ENCODE measurements at places on chromosomes 5 and 9.

- DNase-seq: no peak
Measured at GRCh38 chr9:123353041-123353440, 3.0 kb upstream of the CRB2 start.

- peak; percentile 56 for DNase-seq
Measured at GRCh38 chr5:38543886-38544285, 12.6 kb downstream of the LIFR start.

DNA sequence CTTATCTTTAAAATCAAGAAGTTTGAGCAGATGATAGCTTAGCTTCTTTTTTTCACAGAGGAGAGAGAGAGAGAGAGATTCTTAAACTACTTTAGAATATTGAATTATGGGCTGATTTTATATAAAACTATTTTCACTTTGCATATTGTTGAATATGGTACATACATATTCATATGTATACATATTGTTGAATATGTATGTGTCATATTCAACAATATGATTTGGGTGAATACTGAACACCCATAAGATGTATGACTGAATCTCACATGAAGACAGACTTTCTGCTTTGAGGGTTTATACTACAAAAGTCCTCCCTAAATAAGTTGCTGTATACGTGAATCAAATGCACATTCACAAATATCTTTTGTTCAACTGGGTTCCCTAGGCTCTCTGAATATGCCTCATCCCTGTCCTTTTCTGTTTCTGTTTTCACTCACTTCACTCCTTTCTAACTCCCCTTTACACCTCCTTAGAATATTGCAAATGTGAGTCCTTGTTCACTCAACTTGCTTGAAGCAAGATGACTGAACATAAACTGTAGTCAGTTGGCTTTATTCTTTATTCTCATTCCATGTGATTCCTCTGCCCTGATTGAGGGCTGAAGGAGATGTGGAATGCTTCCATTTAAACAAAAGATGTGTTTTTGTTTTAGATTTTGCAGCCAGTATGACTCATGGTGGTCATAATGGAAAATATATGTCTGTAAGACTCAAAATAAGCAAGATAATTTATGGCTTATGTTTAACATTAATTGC, 225.4 kb upstream of the DAB2 start:
- no peak for DNase-seq

GRCh38 chr9:89225991-89226471, 47.4 kb upstream of the SHC3 start:
- DNase-seq: no peak

- no peak for DNase-seq
Measured at GRCh38 chr5:138721979-138722378, 31.2 kb upstream of the CTNNA1 start.

- DNase-seq: no peak
Measured at GRCh38 chr9:124973807-124974206, 32.9 kb upstream of the GOLGA1 start.

- DNase-seq: no peak
Measured at GRCh38 chr5:68729678-68730077, 364.1 kb upstream of the SLC30A5 start.

DNA sequence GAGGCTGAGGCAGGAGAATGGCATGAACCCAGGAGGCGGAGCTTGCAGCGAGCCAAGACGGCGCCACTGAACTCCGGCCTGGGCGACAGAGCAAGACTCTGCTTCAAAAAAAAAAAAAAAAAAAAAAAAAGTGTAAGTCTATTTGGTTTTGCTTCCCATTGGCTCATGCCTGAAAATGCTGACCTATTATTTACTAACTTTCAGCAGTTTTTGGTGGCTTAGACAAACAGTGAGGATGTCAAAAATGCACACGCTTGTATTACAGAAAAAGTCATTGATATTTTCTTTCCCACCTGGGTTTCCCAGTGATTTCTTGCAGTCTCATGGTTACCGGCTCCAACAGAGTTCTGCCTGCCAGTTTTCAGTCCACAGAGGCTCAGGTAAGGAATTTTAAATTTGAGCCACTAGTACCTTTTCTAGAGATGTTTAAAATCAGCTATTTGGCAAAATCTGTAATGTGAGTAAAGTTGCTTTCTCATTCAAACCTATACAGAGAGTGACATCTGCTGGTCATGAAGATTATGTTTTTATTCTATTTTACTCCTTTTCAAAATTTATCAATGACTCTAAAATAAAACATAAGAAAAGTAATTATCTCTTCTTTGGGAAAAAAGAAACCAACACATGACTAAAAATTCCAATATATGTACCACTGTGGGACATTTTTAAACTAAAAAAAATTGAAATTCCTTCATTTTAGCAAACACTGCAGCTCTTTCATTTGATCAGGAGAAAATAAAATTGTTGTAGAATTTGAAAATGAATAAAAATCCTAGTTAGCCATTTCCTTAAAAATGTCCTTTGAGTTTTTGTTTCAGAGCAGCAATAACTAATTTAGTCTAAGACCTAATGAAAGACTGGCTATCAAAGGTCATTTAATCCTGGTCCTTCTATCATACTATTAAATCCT, 8.8 kb downstream of the FAM200C start:
- DNase-seq: no peak

DNA sequence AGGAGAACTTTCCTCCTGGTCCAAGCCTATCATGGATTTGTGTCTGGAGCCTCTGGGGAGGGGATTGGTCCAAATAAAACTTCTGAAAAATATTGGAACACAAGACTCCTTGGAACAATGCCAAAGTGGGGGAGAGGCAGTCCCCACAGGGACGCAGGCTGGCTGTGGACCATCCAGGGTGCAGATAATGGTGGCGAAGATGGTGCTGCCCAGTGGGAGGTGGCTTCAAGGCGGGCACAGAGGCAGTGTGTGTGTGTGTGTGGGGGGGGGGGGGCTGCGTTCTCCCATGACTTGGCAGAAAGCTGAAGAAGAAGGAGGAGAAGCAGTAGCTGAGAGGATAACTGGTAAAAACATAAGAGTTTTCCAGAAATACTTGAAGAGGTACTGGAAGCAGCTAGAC, 186.4 kb downstream of the MELK start:
- DNase-seq: no peak

DNA sequence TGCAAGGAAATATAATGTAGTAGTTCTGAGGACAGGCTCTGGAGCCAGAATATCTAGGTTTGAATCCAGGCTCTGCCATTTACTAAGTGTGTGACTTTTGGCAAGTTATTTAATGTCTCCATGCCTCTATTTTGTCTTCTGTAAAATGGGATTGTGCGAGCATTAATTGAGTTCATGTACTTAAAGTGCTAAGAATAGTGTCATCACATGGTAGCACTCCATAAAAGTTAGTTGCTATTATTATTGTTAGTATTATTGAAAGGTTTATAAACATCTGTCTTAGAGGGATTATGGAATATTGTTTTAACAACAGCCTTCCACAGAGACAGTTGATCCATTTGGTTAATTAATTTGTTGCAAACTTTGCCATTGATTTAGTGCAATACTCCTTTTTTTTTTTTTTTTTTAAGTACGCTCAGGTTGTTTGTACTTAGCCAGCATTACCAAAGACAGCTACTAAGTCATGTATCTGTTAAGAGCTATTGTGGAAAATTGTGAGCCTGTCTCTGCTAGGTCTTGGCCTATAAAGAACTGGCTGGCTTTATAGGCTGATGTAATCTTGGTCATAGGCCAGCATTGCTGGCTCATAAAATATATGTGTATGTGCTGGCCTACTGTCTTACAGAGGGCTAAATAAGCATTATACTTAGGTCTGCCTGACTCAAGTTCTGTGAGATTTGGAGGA, 174.7 kb downstream of the WDR70 start:
- DNase-seq: no peak

GRCh38 chr9:77588271-77588937, 59.7 kb downstream of the GNA14 start:
- no peak for DNase-seq

- DNase-seq: no peak
Measured at GRCh38 chr5:89735082-89735481, 674.5 kb downstream of the CETN3 start.

GRCh38 chr5:179731791-179732411, 721 bp upstream of the MAML1 start:
- no peak for DNase-seq

GRCh38 chr9:14316602-14317300, 2.8 kb upstream of the NFIB start:
- DNase-seq: peak; percentile 51

- no peak for DNase-seq
Measured at GRCh38 chr5:32687499-32687831, 23.7 kb upstream of the NPR3 start.

DNA sequence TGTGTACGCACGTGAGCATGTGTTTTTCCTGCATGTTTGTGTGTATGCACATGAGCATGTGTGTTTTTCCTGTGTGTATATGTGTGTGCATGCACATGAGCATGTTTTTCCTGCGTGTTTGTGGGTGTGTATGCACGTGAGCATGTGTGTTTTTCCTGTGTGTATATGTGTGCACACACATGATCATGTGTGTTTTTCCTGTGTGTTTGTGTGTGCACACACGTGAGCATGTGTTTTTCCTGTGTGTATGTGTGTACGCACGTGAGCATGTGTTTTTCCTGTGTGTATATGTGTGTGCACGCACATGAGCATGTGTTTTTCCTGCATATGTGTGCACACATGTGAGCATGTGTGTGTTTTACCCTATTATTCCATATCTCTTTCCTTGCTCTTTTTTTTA, 205.9 kb downstream of the TRIO start:
- no peak for DNase-seq

DNA sequence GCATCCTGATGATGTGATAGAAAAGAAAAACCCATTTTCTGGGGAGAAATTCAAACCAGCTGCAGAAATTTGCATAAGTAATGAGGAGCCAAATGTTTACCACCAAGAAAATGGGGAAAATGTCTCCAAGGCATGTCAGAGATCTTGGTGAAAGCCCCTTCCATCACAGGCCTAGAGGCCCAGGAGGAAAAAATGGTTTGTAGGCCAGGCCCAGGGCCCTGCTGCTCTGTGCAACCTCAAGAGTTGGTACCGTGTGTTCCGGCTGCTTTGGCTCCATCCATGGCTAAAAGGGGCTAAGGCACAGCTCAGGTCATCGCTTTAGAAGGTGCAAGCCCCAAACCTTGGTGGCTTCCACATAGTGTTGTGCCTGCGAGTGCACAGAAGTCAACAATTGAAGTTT, 543.1 kb downstream of the ZNF608 start:
- no peak for DNase-seq

GRCh38 chr9:121750259-121750714, 98.9 kb downstream of the DAB2IP start:
- DNase-seq: no peak

DNA sequence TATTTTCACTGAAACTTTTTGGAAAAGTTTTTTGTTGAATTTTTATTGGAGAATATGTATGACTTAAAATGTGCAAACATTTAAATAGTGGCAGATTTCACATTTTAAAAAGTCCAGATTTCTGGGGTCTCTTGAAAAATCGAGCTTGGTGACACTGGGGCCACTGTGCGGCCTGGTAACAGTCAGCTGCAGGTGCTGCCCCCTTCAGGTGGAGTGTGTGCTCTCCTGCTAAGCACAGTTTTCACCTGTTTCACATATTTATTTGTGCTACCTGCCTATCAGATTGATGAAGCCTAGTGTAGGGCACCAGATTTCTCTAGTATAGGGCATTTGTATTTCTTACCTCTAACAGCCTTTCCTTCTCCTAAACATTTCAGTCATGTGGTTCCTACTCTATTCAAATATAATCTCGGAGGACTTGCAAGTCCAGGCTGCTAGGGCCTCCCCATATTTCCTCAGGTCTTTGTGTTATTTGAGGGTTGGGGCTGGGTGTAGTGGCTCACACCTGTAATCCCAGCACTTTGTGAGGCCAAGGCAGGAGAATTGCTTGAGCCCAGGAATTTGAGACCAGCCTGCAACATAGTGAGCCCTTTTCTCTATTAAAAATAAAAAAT, 95.8 kb upstream of the KLF9 start:
- no peak for DNase-seq

- no peak for DNase-seq
Measured at GRCh38 chr9:616694-617093, 224.8 kb upstream of the DMRT1 start.

DNA sequence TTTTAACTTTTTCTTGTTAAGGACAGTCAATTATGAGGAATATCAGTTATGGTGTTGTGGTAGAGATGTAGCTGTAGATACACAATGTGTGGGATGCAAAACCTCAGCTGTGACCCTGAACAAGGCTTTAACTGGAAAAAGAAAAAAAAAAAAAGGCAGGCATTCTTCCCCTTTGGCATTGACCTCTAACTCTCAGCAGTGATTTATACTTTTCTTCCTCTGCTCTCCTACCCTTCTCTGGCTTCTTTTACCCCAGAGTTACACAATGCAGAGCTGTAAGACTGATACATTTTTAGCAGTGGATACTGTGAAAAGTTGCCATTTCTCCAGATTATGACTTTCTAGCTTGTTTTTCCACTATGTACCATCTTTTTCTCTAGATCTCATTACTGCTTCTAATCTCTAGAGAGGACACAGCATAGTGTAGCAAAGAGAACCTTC, 2.0 kb downstream of the CTNNAL1 start:
- DNase-seq: no peak

GRCh38 chr5:15757103-15757502, 257.1 kb downstream of the FBXL7 start:
- no peak for DNase-seq

DNA sequence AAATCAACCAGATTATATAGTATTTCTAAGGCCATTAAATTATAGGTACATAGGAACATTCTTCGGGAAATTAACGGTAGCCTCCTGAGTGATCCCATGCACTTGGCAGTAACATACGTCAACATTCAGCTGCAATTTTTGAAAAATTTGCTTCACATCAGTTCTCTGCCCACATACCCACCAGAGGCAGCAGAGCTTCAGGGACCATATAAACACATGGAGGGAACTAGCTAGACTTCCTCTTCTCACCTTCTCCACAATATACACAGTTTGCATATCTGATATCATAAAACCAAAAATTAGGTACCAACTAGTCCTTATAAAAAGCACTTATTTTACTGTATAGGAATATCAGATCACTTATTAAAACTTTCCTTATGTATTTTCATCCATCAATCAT, 4.8 kb downstream of the PSIP1 start:
- DNase-seq: no peak

- no peak for DNase-seq
Measured at GRCh38 chr5:102772273-102772672, 17.2 kb downstream of the PAM start.

- DNase-seq: no peak
Measured at GRCh38 chr5:78009937-78010527, 233.9 kb upstream of the TBCA start.

- no peak for DNase-seq
Measured at GRCh38 chr9:109182940-109183798, 16.1 kb upstream of the FRRS1L start.

DNA sequence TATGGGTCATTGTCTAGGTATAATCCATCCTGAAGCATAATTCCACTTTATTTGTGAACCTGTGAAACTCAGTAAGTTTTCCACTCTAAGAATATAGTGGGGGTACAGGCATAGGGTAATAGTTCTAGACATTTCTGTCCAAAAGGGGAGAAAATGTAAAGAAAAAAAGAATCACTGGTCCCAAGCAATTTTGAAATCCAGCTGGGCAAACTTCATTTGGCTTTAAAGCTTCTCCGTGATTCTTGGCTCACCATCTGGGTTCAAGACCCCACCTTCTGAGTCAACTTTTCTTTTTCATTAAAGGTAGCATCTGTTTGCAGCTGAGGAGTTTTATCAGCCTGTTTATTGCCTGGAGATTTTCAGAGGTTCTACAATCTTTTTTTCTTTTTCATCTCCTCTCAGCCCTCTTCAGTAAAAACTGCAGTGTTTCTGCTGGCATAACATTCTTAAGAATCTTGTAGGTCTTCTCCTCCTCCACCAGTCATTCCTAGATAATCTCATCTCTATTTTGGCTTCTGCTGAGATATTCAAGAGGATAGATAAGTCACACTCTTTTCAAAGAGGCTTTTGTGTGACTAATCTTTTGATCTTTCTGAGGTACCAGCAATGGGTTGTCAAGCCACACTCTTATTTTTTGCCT, 126.1 kb upstream of the PITX1 start:
- DNase-seq: no peak

Measured in DMS79 (cell line).